ENCODE measurements at places on chromosomes 12 and 14.

GRCh38 chr12:33587784-33588712 lies 148.4 kb upstream of the SYT10 start:
- no peak for DNase-seq

- DNase-seq, result no peak
Measured at GRCh38 chr12:100504804-100505203, 31.1 kb downstream of the NR1H4 start.

- no peak for DNase-seq
Measured at GRCh38 chr12:10016881-10017280, 6.5 kb downstream of the CLEC12B start.

DNA sequence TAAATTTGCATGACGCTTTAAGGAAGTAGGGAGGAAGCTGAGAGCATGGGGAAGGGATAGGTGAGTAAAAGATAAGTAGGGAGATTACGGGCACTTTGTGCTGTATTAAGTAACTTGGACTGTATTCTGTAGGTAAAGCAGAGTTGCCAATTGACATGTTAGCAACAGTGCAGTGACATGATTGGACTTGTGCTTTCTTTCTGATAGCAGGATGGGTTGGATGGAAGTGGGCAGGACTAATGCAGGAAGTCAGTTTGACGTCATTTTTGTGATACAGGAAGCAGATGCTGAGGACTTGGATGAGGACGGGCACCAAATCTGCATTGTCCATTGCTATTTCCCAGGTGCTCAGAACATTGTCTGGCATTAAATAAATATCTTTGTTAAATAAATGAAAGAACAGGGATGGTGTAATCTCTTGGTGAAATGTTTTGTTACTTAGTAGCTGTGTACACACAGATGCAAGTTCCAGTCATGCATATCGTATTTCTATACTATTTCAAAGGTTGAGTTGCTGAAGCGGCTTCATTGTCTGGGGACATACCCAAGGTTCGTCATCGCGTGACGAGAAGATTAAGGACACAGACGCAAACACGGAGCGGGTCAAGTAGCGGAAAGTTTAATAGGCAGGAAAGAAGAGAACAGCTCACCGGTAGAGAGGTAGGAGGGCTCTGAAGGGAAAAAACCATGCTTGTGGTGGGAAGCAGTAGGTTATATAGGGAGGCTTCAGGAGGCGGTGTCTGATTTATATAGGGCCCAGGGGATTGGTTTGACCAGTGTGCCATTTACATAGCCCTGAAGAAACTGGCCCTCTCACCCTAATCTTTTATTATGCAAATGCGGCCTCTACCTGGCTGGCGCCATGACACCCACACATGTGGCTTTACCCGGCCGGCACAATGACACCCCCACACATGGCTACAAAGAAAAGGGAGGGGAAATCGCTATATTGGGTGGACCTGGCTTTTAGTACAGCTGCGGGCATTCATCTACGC lies 30.7 kb downstream of the GUCY2C start:
- no peak for DNase-seq

GRCh38 chr14:26323869-26324268 lies 274.0 kb downstream of the NOVA1 start:
- no peak for DNase-seq

DNA sequence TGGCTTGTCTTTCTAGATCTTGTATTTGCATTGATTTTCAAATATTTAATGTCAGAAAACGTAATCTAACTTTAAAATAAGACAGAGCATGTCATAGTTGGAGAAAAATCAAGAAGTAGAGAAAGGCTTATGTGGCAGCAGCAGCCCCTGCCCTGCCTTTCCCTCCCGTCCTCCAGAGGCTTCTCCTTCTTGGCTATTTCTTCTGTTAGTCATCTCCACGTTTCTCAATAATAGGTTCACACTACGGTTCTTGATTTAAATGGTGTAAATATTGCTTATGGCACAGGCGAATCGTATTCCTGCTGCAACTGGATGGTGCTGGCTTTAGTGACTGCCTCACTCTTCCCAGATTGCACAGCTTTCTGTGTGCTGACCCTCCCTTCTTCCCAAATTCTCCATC lies 42.8 kb downstream of the SLC8B1 start:
- no peak for DNase-seq

DNA sequence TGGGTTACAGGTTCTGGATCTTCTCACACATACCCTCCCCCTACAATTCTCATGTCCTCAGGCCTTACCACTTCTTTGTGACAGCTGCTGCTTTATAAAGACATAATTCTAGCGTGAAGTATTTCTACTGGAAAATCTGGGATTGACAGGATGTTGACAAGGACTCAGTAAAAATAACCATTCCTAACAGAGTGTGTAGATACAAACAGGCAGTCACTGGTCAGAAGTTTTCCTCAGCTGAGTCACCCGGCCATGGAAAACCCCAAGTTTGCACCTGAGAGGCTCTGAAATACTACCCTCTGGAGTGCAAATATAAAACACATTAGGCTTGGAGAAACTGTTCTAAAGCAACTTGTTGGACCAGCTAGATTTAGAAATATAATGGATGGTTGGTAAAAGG lies 54.4 kb downstream of the SPPL3 start:
- DNase-seq, result no peak

DNA sequence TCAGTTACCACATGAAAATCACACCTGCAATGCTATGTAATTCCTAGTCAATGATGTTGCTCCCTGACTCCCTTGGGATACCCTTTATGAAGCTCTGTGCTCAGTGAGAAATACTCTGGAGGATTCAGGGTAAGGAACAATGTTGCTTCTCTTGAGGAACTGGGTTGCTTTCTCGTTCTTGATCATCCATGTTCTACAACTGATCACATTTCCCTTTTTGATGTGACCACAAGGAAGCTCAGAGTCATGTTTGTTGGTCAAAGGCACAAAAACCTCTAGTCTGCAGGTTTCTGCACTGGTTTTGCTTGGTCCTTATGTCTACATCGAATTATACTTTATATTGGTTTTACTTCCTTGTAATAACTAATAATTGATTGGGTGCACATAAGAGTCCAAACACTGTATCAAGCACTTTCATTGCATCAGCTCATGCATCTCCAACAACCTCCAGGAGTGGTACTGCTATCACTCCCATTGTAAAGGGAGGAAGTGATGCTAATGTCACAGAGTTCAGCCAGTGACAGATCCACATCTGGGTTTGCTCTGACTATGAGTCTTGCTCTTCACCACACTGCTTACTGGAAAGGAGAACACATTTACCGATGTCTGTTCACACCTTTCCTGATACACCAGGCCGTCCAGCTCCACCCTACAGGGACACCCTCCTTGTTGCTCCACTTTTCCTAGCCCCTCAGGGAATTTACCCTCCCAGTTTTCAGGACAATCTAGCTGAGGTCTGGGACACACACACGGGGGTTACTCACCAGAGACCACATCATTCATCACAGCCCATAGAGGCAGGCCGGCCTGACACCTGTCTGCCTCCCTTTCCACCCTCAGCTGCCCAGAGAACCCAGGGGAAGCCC lies 41.0 kb downstream of the CMKLR1 start:
- no peak for DNase-seq

GRCh38 chr14:64303471-64303917 lies 9.3 kb upstream of the ESR2 start:
- DNase-seq, result no peak

DNA sequence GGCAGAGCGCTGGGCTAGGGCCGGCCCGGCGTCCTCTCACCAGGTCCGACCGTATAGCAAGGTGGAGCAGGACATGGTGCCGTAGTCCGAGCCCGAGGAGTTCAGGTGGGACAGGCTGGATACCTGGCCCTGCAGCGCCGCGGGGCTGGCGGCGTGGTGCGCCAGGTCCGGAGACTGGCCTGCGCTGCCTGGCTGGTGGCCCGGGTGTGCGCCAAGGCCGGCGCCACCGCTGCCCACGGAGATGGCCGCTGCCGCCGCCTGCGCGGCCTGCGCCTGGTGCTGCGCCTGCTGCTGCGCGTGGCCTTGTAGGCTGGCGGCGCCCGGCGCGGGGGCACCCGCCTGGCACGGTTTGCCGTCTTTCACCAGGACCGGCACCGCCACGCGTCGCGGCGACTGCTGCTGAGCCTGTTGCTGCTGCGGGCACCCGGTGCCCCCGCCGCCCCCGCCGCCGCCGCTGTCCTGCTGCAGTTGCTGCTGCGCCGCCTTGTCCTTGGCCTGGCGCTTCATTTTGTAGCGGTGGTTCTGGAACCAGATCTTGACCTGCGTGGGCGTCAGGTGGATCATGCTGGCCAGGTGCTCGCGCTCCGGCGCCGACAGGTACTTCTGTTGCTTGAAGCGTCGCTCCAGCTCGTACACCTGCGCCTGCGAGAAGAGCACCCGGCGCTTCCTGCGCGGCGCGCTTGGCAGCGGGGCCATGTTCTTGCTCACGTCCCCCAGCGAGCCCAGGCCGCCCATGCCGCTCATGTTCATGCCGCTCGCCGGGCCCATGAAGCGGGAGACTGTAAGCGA lies 2.6 kb downstream of the NKX2-1 start:
- DNase-seq, result no peak

DNA sequence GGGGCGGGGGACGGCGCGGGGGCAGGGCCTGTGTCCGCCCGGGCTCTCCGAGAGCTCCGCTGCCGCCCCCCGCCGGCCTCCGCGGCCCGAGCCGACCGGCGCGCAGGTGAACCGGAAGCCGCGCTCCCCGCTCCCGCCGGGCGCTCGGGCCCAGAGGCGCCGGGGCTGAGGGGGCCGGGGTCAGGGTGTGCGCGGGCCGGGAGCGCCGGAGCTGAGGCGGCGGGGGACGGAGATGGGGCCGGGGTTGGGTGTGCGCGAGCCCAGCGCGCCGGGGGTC lies 431 bp downstream of the HIP1R start:
- no peak for DNase-seq

DNA sequence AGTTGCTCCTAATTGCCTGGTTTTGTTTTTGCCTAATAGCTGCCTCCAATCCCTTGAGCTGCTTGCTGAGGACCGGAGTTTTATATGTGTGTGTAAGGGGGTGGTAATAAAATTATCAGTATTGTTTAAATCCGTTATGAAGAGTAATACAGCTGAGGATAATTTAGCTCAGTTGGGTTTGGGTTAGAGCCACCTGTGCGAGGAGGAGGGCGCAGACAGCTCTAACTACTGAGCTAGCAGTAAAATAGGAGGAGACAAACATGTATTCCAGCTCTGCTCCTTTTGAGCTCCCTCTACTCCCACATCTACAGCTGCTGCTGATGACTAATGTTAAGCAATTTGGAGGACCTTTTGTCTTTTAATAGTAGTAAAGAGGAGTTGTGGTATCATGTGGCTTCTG lies 61.5 kb downstream of the SPATS2 start:
- peak; percentile 62 for DNase-seq

DNA sequence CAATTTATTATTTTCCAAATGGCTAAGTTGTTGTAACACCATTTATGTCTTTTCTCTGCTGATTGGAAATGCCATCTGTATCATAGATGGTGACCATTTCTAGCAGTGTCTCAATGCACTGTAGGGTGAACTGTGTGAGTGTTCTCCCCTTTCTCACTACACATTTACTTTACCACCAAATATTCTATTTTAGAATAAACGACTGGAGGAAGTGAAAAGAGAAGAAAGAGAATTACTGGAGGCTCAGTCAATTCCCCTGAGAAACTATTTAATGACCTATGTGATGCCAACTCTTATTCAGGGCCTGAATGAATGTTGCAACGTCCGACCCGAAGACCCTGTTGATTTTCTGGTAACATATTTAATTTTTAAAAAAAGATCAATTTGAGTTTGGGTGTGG lies 15.5 kb upstream of the PAPOLA start:
- no peak for DNase-seq

- peak; percentile 41 for DNase-seq
Measured at GRCh38 chr12:124463341-124463921, 104.0 kb downstream of the NCOR2 start.

- DNase-seq, result no peak
Measured at GRCh38 chr14:53532853-53533252, 379.7 kb upstream of the DDHD1 start.

DNA sequence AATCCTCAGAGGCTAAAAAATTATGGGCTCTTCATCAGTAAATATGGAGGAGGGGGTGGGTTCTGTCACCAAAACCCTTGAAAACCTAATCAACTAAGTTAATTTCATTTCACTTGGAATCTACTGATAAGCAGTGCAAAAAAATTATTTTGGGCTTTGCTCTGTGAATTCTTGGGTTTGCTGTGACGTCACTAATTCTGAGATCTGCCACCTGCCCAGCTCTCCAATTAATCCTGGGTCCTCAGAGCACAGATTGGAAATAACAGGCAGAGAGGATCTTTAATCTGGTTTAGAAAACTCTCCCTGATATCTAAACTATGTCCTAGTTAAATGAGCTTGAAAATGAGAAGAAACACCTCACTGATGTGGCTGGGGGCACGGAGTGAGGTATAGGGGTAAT lies 903.2 kb downstream of the AACS start:
- DNase-seq, result no peak

GRCh38 chr12:123265851-123266678 lies 5.6 kb downstream of the CDK2AP1 start:
- DNase-seq, result no peak

GRCh38 chr14:40682131-40682913 lies 924.4 kb upstream of the LRFN5 start:
- no peak for DNase-seq

DNA sequence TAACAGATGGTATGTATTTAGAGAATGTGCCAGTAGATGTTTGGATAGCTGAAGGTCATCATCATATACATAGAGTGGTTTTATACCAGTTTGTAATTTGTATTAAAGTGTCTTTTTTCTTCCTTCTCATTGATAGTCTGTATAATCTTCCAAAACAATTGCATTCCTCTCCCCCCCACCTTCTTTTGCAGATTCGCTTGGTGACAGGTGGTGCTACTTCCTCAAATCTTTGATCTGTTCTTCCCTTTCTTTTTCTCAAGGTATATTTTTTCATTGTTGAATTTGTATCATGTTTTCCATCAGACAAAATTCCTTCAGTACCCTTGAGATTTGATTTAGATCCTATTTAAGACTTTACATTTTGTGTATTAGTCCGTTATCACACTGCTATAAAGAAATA lies 15.0 kb downstream of the TBC1D15 start:
- DNase-seq, result no peak

GRCh38 chr12:64304571-64304970 lies 82.5 kb upstream of the KICS2 start:
- DNase-seq, result no peak

DNA sequence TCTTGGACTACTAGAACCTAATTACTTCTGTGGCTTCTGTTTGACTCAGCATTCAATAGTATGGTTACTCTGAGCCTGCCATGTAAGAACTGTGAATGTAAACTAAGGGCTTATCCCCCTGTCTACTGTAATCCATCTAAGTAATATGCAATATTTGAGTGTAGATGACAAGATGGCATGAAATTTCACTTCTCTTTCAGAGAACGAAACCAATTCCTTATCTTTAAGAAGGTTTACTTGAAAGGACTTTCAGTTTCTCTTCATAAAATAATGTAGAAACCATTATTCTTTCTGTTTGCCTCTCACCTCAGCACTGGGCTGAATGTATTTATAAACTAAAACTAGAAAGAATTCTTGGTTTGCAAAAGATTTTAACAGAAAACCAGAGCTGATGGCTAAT lies 60.4 kb upstream of the ARID2 start:
- DNase-seq, result no peak

DNA sequence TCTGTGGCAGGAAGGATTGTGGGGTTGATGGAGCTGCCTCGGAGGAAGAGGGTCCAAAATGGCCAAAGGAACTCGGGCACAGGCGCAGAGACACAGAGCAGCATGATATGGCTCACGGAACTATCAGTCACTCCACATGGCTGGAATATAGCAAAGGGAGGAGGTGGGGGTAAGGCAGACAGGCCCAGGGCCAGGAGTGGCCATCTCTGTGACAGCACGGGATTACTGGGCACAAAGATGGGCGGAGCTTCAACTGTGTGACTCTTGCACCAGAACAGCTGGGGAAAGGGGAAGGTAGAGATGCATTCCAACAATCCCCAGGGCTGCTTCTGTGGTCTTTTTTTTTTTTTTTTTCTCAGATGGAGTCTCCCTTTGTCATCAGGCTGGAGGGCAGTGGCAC lies 24.8 kb upstream of the EML1 start:
- no peak for DNase-seq

Measured in caudate nucleus (tissue), 63 donors.